Thoracic aorta (tissue), 2 donors: ENCODE measurements at places on chromosomes 1 and 21. TPM values are rescaled to one million over a fixed set of nuclear protein-coding genes. Genes with fewer than 3 reads are reported as not detected.

RXFP4 gene
- total RNA-seq = not detected

DNA sequence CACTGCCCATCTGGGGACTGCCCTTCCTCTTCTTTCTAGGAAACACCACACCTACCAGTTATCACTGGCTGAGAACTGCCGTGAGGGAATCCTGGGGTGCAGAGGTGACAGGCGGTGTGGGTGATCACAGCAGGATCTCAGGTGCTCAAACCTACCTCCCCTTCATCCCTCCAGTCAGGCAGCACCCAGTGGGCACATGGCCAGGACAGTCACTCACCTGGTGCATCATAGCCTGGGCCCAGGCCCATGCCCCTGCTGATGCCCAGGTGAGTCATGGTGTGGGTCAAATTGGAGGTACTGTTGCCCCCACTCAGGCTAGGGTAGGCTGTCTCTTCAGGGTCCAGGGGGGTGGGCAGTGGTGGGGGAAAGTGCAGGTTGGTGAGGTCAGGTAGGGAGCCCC, 5.3 kb upstream of the DENND4B start:
- no peak for DNase-seq
- no peak overlapping the region for H3K4me3 ChIP-seq
- H3K27ac ChIP-seq = no peak overlapping the region
- peaks cover 14% of the 10 kb centered on the region for H3K4me1 ChIP-seq
- no peaks in the 10 kb centered on the region for H3K27me3 ChIP-seq
- H3K36me3 ChIP-seq = peaks cover 65% of the 10 kb centered on the region

- peaks cover 42% of the 10 kb centered on the region for H3K4me1 ChIP-seq
- no peak overlapping the region for H3K27ac ChIP-seq
- no peaks in the 10 kb centered on the region for H3K27me3 ChIP-seq
Observed at GRCh38 chr1:16077406-16078245, 4.2 kb upstream of the FAM131C start.

- H3K4me1 ChIP-seq = no peaks in the 10 kb centered on the region
- H3K27ac ChIP-seq = no peak overlapping the region
- no peak for DNase-seq
Observed at GRCh38 chr1:69639159-69639558, 71.4 kb downstream of the LRRC7 start.

- no peak overlapping the region for H3K27ac ChIP-seq
- no peaks in the 10 kb centered on the region for H3K27me3 ChIP-seq
- H3K4me3 ChIP-seq = peak overlapping the region; percentile 89
- DNase-seq = no peak
- H3K36me3 ChIP-seq = no peaks in the 10 kb centered on the region
Observed at GRCh38 chr1:64472040-64472376, 2.1 kb downstream of the CACHD1 start.

DNA sequence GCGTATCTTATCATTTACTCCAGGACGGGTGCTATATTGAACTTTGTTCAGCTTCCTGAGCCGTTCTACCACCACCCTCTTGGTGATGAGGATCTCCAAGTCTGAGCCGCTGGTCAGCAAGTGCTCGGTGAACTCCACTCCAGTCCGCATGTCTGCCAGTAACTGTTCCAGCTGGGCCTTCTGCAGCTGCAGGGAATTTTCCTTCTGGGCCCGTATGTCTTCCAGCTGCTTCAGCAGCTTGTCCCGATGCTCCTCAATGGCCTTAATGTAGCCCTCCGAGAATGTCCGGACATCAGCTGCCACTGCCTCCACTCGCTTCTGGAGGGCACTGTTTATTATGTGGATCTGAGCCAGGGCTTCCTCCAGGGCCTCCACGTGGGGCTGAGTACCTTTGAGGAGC, 3.4 kb downstream of the TRIM45 start:
- no peak overlapping the region for H3K4me3 ChIP-seq
- no peak for DNase-seq
- H3K27ac ChIP-seq = no peak overlapping the region
- H3K27me3 ChIP-seq = no peaks in the 10 kb centered on the region

DNA sequence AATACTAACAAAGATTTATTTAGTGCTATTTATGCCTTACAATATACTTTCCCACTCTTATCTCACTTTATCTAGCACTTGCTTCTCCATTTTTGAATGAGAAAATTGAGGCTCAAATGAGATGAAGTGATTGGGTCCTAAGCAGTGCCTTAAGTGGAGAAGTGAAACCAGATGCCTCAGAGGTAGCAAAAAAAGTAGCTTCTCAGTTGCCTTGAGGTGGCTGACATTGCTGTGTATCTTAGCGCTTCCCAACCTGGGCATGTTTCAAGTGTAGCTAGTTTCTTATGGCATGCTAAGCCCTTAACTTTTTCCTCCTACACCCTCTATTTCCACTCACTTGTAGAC, 390.4 kb downstream of the OMA1 start:
- no peak overlapping the region for H3K27ac ChIP-seq
- H3K4me3 ChIP-seq = no peak overlapping the region
- no peaks in the 10 kb centered on the region for H3K36me3 ChIP-seq
- no peaks in the 10 kb centered on the region for H3K4me1 ChIP-seq

DNA sequence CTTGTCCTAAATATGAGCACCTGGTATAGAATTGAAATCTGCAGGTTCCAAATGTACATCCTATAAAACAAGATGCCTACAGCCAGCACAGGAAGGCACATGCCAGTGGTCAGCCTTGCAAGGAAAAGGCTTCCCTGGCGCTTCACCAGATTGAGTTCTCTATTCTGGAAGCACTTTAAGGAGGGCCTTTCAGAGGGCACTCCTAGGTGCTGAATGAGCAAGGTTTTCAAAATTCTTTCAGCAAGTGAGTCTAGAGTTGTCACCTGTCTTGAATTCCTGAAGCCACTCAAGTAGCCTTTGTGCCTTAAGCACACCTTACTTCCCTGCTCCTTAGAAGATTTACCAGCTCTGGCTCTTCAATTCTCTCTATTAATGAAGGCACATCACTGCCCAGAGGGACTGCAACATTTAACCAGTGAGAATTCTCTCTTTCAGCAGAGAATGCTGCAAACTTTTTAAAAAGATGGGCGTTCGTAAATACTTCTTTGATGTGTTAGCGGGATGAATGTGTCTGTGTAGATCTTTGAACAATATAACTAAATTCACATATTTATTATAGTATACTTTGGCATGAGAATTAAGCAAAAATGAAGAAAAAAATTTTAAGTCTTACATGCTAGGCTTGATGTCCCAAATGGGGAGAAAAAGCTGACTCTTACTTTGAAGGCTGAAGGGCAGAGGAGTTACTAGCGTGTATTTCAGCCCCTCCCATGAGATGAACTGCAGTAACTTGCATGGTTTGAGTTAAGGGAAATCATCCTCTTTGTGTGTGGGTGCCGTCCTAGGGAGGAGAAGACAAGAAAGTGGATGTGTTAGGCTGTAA, 162.0 kb downstream of the NTPCR start:
- no peaks in the 10 kb centered on the region for H3K36me3 ChIP-seq
- no peak for DNase-seq
- no peak overlapping the region for H3K4me3 ChIP-seq
- H3K27ac ChIP-seq = no peak overlapping the region
- peaks cover 19% of the 10 kb centered on the region for H3K4me1 ChIP-seq
- no peaks in the 10 kb centered on the region for H3K27me3 ChIP-seq

DNA sequence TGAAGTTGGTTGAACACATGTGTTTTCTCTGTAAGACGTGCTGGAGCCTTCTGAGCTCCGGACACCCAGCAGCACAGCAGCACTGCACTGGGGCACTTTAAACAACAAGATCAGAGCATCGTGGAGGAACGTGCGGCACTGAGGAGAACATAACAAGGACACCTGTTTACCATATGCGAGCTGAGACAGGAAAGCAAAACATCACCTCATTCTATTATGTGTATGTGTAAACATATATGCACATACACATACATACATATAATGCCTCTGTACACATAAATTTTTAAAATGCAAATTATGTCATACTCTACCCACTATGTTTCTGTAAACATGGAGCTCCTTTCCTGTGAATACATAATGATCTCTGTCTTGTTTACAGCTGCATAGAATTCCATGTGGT, 3.2 kb upstream of the KRTAP10-6 start:
- H3K36me3 ChIP-seq = no peaks in the 10 kb centered on the region
- no peak for DNase-seq
- no peak overlapping the region for H3K4me3 ChIP-seq
- H3K4me1 ChIP-seq = no peaks in the 10 kb centered on the region

DNA sequence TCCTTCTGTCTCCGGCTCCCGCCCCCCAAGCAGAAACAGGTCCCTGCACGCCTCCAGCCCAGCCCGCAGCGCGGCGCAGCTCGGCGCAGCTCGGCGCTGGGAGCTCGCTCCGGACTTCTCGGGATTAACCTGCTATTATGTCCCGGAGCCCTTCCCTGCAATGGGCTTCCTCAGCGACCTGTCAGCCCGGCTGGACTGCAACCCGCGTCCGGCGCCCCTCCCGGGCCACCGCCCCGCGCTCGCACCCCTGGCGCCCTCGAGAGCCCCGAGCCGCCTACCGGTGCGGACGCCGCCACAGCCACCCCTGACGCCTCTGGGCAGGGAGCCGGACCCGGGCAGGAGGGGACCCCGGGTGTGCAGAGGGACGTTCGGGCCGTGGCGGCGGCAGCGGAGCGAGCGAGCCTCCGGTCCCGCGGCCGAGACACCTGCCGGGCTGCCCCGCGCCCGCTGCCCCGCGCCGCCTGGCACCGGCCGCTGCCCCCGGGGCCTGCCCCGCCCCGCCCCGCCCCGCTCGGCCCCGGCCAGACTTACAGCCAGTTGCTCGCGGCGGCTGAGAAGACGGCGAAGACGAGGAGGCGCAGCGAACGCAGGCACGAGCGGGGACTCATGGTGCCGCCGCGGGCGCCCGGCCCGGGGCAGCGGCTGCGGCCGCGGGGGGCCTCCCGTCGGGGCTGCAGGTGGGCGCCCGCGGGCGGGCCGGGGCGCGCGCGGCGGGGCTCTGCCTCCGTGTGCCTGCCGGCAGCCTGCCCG, 407 bp downstream of the WNT4 start:
- H3K27me3 ChIP-seq = no peaks in the 10 kb centered on the region
- no peak overlapping the region for H3K27ac ChIP-seq
- no peak for DNase-seq

DNA sequence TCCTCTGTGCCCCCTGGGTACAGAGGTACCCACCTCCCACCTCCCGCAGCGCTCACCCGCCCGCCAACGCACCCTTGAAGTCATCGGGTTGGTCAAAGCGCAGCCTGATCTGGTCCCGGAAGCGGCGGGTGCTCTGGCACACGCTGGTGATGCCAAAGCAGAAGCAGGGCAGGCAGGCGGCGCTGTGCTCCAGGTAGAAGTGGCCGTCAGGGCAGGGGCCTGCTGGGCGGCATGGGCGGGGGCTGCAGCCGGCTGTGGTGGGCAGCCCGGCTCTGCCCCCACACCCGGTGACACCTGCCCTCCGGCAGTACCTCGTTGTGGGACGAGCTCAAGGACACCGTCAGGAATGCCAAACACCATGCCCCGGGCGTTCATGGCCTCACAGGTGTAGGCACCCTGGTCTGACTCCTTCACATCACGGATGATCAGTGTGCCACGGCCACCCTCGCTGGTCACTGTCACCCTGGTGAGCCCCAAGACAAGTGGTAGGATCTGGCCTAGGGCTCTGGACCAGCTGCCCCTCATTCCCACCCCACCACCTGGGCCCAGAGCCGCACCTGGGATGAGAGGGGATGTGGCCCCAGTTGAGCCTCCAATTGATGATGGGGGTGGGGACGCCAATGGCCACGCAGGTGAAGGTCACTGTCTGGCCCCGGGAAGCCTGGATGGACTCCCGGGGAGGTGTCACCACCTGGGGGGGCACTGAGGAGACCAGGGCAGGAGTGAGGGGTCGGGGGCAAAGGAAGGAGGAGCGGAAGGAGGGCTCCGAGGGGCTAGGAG, 52.5 kb downstream of the HSPG2 start:
- no peak for DNase-seq
- H3K36me3 ChIP-seq = peaks cover 88% of the 10 kb centered on the region
- H3K27me3 ChIP-seq = no peaks in the 10 kb centered on the region
- no peak overlapping the region for H3K27ac ChIP-seq
- H3K4me1 ChIP-seq = no peaks in the 10 kb centered on the region

GRCh38 chr1:17293681-17294425, 14.1 kb upstream of the PADI4 start:
- H3K36me3 ChIP-seq = no peaks in the 10 kb centered on the region
- no peaks in the 10 kb centered on the region for H3K4me1 ChIP-seq

DNA sequence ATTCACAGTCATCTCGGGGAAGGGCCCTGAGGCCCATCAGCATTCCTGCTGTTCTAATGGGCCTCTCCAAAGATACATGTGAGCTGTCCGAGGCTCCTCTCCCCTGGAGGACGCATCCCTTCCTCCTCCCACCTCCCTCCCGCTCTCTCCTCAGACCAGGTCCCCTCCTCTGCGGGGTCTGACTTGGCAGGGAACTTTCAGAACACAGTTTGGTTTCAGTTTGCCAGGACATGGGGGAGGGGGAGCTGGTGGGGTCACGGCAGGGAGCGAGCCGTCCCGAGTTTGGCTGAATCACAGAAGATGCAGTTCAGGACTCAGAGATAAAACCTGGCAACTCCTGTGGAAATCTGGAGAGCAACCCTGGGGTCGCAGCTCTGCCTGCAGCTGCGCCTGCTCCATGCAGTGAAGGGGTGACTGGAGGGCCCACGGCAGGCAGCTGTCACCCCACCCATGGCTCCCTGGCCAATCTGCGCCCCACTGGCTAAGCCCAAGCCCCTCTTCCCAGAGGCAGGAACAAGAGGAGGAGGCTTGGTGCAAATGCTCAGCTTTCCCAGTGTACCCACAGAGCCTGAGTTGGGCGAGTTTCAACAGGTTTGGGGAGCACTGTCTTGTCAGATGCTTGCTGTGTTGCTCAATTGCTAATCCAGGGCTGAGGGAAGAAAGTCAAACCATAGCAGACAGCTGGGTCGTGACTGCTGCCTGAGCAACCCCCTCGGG, 5.7 kb downstream of the WNT4 start:
- no peaks in the 10 kb centered on the region for H3K27me3 ChIP-seq
- no peak overlapping the region for H3K27ac ChIP-seq
- DNase-seq = no peak
- H3K36me3 ChIP-seq = no peaks in the 10 kb centered on the region

TEDDM1 gene
- not detected for total RNA-seq

- peaks cover 12% of the 10 kb centered on the region for H3K4me1 ChIP-seq
- no peaks in the 10 kb centered on the region for H3K27me3 ChIP-seq
- H3K4me3 ChIP-seq = peak overlapping the region; percentile 43
- no peaks in the 10 kb centered on the region for H3K36me3 ChIP-seq
- H3K27ac ChIP-seq = no peak overlapping the region
Observed at GRCh38 chr1:160046494-160047110, 14.8 kb upstream of the PIGM start.

DNA sequence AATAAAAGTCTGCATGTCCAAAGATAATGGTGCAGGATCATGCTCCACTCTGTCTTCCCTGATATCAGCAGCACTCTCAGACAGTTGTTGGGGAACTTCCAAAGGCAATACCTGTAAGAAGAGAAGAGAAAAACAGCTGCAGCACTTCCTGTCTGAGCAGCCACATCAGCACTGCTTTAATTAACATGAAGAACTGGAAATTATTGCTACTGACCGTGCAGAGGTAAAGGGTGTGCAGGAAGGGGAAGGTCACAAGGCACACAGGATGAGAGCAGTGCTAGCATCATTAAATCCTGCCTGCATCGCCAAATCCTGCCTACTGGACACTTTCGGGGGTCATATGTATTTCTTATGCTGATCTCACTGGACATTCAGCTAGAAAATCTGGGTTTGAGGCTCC, 379.0 kb downstream of the LMX1A start:
- no peaks in the 10 kb centered on the region for H3K4me1 ChIP-seq
- H3K36me3 ChIP-seq = no peaks in the 10 kb centered on the region
- no peak overlapping the region for H3K4me3 ChIP-seq
- no peak overlapping the region for H3K27ac ChIP-seq
- DNase-seq = no peak
